ENCODE measurements at places on chromosomes 7 and 10.

DNA sequence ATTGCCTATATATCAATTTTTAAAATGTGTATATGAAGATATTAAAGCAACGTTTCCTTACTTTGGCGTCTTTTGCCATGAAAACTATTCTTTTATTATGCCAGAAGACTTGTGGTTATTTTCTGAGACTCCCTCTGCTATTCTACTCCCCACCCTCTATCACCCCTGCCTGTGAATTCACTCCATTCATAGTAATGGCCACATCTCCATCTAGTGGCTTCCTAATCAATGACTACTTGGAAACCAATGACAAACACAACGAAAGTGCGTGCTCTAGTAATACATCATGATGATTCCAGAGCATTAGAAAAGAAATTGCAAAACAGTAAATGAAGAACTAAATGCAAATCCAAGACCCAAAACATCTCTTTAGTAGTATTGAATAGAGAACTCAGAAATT lies 186.7 kb upstream of the HGF start:
- peak; percentile 56 for DNase-seq

- DNase-seq = no peak
Measured at GRCh38 chr7:13687500-13687899, 302.0 kb downstream of the ETV1 start.

DNA sequence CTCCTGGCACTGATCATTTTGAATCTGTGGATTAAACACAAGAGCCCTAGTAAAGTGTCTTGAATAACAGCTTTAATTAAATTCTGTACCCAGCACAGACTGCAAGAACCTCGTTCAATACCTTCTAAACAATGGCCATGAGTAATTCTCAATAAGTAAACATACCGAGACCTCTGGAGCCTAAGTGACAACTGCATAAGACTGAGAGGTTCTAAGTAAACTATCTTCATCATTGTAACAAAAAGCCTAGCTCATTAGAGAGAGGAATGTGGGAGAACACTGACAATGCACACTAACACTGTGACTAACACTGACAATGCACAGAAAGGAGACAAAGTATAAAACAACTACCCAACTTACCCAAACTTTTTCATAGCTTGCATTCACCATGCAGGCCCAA lies 117.4 kb downstream of the ELAPOR2 start:
- DNase-seq = no peak

DNA sequence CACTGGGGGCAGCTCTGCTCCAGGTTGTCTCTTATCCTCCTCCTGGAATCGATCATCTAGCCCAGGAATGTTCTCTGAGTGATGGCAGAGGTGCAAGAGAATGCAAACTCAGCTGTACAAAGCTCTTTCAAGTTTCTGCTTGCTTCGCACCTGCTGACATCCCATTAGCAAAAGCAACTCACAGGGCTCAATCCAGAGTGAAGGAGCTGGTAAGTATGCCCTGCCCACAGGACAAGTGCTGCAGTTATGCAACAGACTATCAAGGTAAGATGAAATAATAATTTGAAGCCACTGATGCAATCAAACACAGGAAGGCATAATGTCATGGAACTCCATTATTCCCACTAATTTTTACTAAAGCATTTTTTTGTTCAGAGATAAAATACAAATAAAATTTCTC lies 122.2 kb downstream of the GRM3 start:
- no peak for DNase-seq
